IPS DF 6.9 (cell line): ENCODE measurements at places on chromosomes 2 and 18.

DNA sequence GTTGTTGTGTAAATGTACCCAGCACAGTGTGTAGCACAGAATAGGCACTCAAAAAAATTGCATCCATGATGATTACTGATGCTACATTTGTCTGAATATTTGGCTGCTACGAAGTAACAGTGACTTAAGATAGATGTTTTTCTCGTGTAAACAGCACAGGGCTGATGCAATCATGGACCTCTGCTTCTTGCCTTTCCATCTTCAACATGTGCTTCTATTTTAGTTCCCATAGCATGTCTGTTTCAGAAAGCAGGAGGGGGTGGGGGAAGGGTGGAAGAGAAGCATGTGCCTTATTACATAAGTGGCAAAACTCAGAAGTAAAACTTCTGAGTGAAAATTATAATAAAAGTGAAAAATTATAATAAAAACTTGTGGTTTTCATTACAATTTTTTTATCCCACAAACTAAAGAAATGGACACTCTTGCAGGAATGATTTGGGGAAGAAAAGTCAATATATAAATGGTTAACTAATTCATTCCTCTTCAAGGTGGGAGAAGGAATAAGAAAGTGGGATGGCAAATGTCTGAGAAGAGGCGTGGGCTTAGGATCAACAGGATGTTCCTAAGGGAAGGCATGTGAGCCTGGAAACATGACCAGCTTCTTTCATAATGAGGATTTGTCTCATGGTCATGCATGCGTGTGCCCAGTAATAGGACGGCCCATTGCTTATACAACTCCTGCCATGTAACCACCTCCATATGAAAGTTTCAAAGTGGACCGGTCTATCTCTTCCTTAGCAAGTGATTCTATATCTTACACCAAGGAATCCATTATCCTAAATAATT is 27.2 kb downstream of the CCBE1 start:
- no peak for DNase-seq

GRCh38 chr18:32770054-32770665 is 2.7 kb downstream of the KLHL14 start:
- DNase-seq: no peak

GRCh38 chr2:109151519-109151918 is 22.5 kb downstream of the SH3RF3 start:
- no peak for DNase-seq

DNA sequence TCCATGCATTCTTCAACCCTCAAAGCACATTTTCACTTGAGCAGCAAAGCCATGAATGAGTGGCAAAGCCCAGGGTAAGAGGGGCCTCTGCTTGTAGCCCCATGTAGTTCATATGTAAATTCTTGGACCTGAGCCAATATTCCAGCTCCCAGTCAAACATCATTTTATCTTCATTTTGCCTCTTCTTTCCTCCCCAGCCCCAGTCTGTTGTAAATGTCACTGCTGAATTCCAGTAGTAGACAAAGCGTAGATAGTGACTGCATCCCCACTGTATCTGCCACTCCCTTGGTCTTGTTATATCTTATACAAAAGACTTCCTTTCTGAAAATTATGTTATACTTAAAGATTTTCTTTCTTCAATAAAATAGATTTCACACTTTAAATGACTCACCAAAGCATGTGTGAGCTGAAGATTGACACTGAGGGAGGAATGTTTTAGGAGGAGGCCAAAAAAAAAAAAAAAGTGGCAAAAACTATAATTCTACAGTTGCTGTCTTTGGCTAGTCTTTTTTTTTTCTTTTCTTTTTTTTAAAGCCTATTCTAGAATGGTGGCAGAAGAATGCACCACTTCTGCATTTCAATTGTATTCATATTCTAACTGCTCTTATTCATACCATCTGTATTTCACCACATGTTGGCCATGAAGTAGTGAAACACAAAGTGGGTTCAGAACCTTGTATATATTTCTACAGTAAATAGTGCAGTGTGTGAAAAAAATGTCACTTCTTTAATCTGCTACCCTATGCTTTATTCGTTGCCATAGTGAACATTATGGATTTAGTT is 306.1 kb downstream of the CPS1 start:
- DNase-seq: no peak

DNA sequence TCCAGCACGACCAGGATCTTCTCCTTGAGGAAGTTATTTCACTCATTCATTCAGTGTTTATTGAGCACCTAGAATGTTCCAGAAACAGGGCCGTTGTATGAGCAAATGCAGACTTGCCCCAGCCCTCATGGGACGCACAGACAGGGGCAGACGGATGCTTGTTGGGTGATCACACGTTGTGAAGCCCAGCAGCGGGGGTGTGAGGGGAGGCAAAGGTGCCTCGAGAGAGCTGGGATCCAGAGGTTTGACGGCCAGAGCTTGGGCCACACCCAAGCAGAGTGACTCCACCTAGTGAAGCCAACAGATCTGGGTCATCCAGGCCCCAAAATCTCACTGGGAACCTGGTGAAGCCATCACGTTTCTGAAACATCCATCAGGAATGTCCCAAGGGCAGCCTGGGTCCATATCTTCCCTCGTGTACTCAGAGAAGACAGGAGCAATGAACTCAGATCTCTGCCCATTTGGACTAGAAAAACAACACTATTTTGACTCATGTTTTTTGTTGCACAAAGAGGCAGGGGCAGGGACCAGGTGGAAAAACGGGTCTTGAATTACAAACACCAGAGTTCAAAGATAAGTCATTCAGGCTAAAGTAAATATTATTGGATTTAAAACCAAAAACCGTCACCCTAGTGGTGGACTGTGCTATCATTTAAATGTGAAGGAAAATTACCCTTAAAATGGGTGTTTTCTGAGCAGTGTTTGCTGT is 54.9 kb upstream of the RBM44 start:
- no peak for DNase-seq

DNA sequence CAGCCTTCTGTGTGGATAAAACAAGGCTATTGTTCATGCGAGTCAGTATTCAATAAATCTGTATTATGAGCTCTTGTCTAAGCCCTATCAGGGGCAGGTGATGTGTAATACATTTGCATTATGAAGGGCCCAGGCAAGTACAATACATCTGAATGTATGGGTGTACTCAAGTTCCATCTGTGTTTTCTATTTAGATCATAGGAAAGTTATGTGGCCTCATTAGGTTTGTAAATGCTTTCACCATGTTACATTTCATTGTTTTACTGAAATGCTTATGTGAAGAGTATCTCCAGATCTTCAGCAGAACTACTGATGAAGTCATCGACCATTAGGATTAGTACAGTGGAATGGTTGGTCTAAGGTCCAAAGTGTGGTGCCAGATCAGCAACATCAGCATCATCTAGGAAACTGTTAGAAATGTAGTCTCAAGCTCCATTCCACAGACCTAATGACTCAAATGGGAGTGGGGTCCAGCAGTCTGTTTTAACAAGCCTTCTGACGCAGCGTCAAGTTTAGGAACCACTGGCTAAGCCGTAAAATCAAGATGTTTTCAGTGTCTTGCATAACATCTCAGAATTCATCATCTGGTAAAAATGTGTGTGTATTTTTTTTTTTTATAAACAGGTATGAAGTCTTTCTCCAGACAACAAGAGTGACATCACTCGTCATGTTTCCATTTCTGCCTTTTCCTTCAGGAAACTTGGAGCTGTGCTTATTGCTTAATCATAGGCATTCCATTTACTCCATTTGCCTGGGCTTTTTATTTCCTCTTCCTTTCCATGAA is 80.5 kb downstream of the LYPD6 start:
- DNase-seq: no peak
